SW 1271 (cell line): ENCODE measurements at places on chromosomes 6 and 20.

- no peak for DNase-seq
Measured at GRCh38 chr6:203661-204060, 88.6 kb upstream of the DUSP22 start.

GRCh38 chr6:133034509-133035206, 206.5 kb upstream of the EYA4 start:
- DNase-seq = no peak

DNA sequence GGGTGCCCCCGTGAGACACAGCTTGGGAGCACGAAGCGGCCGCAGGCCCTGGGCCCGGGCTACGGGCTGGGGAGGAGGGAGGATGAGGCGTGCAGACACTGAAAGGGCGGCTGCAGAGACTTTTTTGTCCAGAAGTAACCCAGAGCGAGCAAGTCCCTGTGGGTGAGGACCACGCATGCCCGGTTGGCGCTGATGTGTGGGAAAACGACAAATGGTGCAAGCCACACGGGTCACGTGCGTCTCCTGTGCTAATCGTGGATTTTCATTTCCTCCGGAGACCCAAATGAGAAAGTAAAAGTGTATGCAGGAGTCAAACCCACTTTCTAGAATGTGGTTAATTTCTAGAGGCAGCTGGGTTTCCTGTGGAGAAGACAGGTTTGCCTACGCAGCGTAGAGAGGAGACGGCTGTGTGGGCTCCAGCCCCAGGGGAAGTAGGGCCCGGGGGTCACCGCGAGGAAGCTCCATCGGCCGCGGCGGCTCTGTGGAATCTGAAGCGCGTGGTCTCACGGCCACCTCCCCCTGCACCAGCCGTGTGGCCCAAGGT, 19.0 kb downstream of the DLL1 start:
- DNase-seq = no peak

GRCh38 chr6:91669154-91669870, 1082.4 kb upstream of the MAP3K7 start:
- DNase-seq = no peak

GRCh38 chr6:2900821-2901644, 2.1 kb downstream of the SERPINB9 start:
- DNase-seq = no peak

DNA sequence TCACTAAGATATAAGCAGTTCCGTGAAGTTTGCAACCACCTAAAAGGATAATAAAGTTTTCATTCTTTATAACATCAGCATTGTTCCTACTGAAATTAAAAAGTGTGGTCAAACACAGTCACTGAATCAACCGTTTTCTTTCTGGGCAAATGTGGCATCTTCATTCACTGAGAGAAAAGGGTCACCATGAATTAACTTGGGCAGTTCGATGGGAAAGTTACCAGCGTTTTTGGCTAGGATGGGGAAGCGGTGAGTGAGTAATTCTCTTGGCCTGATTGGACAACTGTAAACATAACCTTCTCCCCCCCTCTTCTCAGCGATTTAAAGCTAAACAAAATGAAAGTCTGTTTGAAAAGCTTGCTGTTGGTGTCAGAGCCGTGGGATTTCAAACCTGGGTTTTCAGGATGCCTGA, 181.8 kb downstream of the SASH1 start:
- no peak for DNase-seq
